ENCODE measurements at places on chromosomes 2 and 18.

DNA sequence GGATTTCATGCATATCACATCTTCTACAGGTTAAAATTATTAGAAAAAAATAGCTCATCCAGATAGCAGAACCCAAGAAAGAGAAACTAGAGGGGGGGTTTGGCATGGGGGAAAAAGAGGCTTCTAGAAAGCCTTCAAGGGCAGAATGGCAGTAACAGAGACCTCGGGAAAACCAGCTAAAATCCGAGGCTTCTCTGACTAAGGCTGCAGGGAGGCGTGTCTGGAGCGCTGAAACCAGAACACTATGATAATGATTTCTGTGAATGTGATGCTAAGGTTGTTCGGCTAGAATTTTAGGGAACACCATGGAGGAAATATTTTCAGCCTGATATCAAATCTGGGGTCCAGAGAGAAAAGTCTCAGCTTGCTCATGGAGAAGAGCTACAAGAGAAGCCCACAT is 73.0 kb downstream of the ATP8B1 start:
- DNase-seq: no peak

DNA sequence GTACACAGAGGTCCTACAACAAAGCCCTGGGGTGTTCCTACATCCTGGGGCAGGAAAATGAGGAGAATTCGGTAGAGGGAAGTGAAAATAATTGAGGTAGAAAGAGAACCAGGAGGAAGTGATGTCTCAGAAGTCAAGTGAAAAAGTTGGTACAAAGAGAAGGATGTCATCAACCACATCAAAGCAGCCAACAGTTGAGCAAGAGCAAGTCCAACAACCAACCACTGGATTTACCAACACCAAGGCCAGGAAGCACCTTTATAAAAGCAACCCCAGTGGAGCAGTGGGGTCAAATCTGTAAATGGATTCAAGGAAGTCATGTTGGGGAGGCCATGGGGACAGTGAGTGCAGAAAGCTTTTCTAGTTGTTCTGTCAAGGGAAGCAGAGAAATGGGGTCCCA is 360.4 kb downstream of the ZNF516 start:
- DNase-seq: no peak

GRCh38 chr2:179264368-179265081 is at the start of gene SESTD1:
Gene SESTD1, minus strand, starts transcription at chr2:179264832. Its CDS starts 72,991 bp downstream, at chr2:179191841.
- DNase-seq: peak; percentile 67

GRCh38 chr2:20378891-20379519 is 28.4 kb upstream of the PUM2 start:
- DNase-seq: no peak

DNA sequence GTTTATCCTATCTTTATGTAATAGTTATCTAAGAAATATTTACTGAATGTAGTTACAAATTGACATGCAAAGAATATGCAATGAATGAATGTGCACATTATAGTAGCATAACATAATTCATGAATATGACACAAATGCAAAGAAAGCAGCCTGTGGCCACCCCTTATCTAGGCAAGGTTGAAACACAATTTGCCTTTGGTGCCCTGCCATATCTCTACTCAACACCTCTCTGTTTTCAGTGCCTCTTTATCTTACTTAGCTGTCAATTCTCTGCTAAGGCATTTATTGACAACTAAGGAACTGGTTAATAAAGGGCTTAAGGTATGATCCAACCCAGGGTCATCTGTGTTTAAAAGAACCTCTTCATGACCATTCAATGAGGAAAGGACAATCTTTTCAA is 18.9 kb downstream of the REV1 start:
- no peak for DNase-seq

GRCh38 chr18:11761553-11761952 is 72.5 kb downstream of the GNAL start:
- no peak for DNase-seq

GRCh38 chr2:79596403-79596802 is 83.6 kb downstream of the CTNNA2 start:
- no peak for DNase-seq

GRCh38 chr2:96267159-96267971 is 1.3 kb downstream of the CIAO1 start:
- peak; percentile 35 for DNase-seq

DNA sequence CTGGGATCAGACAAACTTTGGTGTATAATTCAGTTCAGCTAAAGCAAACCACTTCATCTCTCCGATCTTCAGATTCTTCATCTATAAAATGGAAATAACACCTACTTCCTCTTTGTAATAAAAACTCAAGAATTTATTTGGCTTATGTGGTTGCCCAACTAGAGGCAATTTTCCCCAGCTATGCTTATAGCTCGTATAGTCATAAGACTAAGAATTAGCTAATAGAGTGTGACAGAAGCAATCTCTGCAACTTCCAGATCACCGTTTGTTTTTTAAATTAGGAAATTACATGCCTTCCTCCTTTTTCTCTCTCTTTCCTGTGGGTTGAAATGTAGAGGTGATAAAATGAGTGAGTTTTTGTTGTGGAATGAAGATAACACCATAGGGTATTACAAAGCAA is 35.3 kb upstream of the KCNF1 start:
- DNase-seq: no peak

GRCh38 chr2:10238991-10239485 is 63.7 kb upstream of the HPCAL1 start:
- DNase-seq: no peak

- DNase-seq: no peak
These were observed 159.4 kb downstream of the ASB1 start for GRCh38 chr2:238585836-238586821.

DNA sequence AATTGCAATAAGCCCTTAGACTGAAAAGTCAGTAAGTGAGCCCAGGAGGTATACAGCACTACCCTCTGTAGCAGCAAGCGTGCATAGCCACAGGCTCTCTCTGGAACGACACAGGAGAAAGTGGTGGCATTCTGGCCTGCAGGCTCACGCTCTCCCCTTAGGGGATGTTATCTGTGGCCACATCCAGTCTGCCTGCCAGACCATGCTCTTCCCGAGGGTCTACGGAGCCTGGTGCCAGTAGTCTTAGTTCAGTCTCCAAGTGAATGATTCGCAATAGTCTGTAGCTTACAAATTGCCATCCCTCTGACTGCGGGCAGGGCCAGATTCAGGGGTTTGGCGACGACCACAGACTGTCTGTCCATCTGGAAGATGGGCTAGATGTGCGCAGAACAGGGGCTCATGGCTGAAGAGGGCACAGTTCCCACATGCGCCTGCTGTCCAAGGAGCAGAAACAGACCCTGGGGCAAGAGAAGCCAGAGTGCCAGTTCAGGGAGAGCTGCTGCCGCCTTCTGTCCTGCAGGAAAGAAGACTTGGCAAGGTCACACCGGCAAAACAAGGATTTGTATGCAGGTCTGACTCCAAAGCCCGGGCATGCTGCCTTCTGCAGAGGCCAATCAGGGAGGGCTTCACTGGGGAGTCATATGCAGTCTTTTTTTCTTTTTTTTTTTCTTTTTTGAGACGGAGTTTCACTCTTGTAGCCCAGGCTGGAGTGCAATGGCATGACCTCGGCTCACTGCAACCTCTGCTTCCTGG is 3.5 kb upstream of the KLF11 start:
- no peak for DNase-seq

- DNase-seq: no peak
These were observed 641.4 kb downstream of the BCL11A start for GRCh38 chr2:59912042-59912441.

- no peak for DNase-seq
These were observed 37.4 kb upstream of the CYP20A1 start for GRCh38 chr2:203201426-203201825.

DNA sequence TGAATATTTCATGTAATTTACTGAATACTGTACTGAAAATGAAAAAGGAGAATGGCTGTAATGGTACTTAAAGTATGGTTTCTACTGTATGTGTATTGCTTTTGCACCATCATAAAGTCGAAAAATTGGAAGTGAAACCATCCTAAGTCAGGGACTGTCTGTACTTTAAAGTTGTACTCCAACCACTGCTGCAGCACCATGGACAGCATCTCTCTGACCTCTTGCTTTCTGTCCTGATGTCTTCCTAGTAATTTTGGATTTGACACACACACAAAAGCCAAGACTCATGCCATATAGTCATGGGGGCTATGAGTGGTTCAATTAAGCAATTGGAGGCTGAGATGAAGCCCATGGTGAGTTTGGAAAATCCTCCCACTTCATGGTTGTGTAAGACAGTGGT is 256.3 kb upstream of the PKDCC start:
- DNase-seq: no peak

GRCh38 chr2:199596549-199596948 is 138.8 kb upstream of the SATB2 start:
- no peak for DNase-seq

DNA sequence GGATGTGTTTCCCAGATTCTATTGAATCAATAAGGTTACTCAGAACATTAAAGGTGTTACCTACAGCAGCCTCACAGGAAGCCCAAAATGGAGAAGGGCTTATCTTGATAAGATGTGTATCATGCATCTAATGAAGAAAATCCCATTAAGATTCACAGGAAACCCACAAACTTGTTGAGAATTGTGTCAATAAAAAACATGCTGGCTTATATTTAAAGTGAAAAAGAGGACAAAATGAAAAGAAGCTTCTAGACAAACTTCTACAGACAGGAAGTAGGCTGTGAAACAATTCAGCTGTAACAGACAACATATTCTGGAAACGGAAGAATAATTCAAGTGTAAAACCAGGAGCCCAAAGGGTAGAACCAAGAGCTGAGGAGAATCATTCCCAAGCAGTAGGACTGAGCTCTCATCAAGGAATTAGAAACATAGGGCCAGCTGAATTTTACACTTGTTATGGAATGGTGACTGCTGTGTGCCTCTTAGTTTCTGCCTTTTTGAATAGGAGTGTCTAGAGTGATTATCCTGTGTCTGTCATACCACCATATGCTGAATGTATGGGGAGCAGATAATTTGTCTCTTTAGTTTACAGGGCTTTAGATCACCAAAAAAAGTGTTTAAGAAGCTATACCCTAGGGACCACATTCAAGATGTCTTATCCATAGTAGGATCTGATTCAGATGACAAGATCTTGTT is 9.6 kb downstream of the IMMT start:
- DNase-seq: peak; percentile 18

- no peak for DNase-seq
These were observed 586 bp downstream of the FNDC4 start for GRCh38 chr2:27494284-27494943.

GRCh38 chr2:239399433-239399920 is 1.3 kb downstream of the HDAC4 start:
- peak; percentile 54 for DNase-seq

DNA sequence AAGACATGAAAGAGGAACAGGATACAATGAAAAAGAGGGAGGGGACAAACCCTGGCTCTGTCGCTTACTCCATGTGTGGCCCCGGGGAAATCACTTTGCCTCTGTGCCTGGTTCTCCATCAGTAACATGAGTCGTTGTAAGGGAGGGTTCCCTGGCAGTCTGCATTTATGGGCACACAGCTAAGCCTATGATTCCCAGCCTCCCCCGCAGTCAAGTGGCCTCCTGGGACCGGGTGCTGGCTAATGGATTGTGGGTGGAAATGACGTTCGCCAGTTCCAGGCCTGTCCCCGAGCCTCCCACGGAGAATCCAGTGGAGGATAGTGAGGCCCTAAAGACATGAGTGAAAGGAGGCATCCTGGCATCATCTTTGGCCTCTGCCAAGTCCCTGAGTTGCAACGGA is 42.7 kb downstream of the SFXN5 start:
- DNase-seq: no peak

DNA sequence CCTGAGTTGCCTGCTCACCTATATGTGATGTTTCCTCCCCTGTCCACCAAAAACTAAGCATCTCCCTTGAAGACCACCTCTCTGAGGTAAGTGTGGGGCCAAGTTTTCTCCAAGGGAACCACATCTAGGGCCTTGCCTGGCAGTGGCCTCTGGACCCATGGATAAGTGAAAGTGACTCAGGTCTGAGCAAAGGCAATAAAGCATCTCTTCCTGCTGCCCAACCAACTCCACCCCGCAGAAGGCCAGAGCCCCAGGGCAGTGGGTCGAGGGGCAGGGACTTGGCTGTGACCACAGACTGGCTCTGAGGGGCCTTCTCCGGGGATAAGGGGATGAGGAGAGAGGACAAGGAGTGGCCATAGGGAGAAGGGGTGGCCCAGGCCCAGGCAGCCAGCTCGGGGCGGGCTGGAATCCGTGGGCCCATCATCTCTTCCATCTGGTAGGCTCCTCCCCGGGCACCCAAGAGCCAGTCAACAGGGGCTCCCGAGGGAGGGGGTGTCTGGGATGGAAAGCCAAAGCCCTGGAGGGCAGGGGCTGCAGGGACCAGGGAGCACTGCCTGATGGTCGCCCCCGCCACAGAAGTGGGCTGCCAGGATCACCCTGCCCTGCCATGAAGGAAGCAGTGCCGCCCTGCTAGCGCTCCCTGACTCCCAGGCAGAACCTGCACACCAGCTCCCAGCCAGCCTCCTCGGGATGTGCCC is 33.4 kb downstream of the EMX1 start:
- no peak for DNase-seq

DNA sequence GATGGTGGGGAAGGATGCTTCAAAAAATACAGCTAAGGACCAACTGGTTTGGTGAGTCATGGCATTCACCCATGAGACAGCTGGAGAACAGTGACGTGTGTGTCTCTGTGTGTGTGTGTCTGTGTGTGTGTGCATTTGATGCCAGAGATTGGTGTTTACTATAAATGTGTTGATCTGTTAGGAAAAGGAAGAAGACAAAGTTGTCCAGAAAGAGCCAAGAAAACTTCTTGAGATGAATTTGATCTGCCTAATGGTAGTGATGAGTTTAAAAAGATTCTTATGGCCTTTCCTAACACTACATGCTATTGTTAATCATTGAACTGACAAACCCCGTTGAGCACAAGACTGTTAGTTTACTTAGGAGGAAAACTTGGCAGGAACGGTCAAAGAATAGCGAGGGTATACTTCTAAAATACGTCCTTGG is 36.4 kb upstream of the IL1R1 start:
- DNase-seq: no peak

DNA sequence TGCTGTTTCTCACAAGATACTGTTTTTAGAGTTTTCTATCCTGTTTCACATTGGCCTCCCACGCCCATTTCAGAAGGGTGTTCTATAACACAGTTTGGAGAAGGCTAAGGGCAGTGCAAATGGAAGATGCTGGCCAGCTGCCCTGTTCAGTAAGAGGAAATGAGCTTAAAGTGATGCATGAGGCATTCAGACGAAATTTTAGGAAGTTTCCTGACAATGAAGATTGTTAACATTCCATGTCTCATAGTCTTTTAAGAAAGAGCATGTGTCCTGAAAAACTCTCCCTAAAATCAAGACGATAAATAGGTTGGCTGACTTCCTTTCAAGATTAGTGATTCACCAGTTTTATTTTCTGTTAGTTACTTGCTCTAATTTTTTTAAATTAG is 484.2 kb upstream of the NRP2 start:
- DNase-seq: no peak

GRCh38 chr2:69796174-69796573 is 33.3 kb upstream of the GMCL1 start:
- no peak for DNase-seq

GRCh38 chr18:31204166-31204565 is 41.5 kb upstream of the DSC1 start:
- DNase-seq: no peak

GRCh38 chr18:58653814-58654509 is 17.3 kb upstream of the MALT1 start:
- DNase-seq: no peak

- DNase-seq: no peak
These were observed 48.1 kb upstream of the RAPH1 start for GRCh38 chr2:203583084-203583695.

- DNase-seq: no peak
These were observed 48.7 kb downstream of the MFSD6 start for GRCh38 chr2:190456833-190457232.

- no peak for DNase-seq
These were observed 16.3 kb downstream of the MGAT5 start for GRCh38 chr2:134269972-134270735.

GRCh38 chr2:7031547-7032245 is 114.5 kb downstream of the RNF144A start:
- peak; percentile 69 for DNase-seq
